Activated CD8-positive, alpha-beta memory T cell treated with anti-CD3 and anti-CD28 coated beads for 48 hours (primary cell): ENCODE measurements at places on chromosomes 5 and 9.

DNA sequence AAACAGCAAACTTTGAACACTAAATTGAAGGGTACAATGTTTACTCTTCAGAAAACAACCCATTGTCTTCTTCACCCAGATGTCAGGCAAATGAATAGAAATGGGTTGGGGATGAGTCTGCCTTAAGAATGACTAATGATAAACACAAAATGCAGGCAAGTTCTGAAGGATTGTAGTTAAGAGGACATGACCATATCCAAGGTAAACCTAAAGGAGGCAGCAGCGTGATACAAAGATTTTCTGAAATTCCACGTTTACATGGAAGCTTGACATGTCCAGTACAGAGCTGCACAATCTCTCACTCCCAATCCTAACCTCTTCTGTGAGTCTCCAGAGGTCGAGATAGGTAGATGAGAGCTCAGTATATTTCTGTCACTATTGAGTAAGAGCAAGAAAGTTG, 1263.2 kb upstream of the CDH6 start:
- DNase-seq, result no peak

GRCh38 chr5:138909734-138910133, 34.6 kb upstream of the LRRTM2 start:
- no peak for DNase-seq

GRCh38 chr9:127098916-127099553, 23.4 kb downstream of the ANGPTL2 start:
- no peak for DNase-seq

DNA sequence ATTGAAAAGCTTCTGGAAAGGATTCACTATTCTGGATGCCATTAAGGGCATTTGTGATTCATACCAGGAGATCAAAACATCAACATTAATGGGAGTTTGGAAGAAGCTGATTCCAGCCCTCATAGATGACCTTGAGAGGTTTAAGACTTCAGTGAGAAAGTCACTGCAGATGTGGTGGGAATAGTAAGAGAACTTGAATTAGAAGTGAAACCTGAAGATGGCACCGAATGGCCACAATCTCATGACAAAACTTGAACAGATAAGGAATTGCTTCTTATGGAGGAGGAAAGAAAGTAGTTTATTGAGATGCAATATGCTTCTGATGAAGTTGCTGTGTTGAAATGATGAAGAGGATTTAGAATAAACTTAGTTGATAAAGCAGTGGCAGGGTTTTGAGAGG, 254.6 kb upstream of the SLC24A2 start:
- DNase-seq, result no peak

DNA sequence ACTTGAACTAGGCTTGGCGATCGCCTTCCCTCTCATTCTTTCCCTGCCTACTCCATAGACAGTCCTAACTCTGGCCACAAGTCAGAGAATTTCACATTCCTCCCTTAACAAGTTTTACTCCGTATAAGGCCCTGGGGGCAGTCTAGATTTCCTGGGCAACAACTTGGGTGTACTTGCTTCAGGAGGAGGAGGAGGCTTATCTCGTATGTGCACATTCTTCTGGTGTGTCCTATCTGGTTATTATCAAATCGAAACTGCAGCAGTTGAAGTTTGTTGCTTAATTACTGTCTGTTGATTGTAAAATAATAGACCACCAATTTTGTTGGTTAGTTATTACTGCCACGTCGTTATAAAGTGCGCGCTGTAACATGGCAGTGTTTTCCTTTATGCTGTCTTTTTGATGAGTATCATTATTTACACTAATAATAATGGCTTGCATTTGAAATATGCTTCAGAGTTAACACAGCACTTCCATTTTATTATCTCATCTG, 42.0 kb downstream of the PIP5K1B start:
- DNase-seq, result no peak

- DNase-seq, result no peak
Measured at GRCh38 chr9:79580055-79580454, 8.3 kb downstream of the TLE4 start.

DNA sequence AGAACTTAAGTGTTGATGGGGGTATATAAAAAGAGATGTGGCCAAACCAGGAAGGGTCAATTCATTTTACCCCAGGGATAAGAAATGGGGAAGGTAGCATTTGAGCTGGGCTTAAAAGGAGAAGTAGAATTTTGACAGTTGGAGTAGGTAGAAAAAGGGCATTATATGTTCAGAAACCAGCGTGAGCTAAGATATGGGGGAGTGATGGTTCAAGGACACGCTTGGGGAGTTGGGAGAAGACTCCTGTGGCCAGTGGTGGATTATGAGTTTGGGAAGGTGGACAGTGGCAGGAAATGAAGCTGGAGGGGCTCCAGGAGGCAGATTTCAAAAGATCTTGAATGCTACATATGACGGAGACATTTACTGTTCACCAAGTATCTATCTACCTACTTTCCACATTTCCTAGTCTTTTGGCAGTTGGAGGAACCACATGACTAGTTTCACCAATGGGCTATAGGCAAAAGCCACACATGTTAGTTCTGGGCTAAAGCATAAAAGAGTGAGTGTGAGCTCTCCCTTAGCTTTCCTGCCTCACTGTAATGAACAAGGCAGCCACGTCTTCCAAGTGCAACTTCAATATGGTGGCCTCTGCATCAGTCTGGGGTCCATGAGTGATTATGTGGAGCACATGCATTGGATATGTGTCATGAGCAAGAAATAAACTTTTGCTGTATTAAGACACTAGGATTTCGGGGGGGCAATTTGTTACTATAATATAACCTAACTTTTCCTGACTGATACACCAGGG, 15.7 kb upstream of the GSN start:
- DNase-seq, result no peak

DNA sequence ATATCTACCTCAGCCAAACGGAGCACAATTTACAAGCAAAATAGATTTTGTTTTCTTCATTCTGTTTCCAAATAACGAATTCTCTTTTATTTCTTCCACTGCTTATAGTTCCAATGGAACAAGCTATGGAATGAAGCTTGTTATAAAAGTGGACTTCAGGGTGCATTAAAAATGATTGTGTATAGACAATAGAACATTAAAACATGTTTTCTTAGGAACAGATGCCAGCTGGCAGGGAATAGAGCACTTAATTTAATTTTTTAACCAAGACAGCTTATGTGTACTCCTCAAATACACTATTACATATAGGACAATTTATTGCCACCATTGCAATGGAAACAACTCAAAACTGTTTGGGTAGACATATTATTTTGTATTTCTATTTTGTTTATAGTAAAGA, 860.1 kb upstream of the TYRP1 start:
- DNase-seq, result no peak

GRCh38 chr5:64637144-64637543, 53.2 kb upstream of the SHISAL2B start:
- no peak for DNase-seq

GRCh38 chr5:172801179-172801671, 30.2 kb upstream of the DUSP1 start:
- DNase-seq, result no peak

DNA sequence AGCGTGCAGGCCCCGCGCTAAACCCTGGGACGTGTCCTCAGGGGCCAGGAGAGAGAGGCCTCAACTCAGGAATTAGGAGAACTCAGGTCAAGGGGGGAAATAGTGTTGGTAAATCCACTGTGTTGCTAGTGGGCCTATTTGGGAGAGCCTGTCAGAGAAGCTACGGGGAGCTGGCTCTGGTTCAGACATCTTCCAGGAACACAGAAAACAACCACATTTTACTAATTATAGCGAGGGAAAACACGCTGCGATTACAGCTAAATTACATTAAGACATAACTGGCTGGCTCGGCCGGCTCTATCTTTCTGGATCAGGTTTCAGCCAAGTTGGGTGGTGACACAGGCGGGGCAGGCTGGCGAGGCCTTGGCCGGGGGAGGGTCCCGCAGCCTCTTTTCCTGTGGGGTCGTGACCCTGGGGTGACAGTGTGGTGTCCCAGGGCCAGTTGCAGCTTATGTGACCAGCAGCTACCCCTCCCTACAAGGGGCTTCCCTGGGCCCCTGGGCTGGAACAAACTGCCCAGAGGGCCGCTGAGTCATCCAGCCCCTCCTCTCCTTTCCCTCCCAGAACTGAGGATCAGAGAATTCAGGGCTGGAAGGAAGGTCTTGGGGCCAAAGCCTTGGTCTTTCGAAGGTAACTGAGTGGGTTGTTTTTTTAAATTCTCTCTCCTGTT, 75.1 kb downstream of the FGF18 start:
- DNase-seq, result no peak

- DNase-seq, result no peak
Measured at GRCh38 chr5:106142116-106142515, 1528.6 kb downstream of the EFNA5 start.

DNA sequence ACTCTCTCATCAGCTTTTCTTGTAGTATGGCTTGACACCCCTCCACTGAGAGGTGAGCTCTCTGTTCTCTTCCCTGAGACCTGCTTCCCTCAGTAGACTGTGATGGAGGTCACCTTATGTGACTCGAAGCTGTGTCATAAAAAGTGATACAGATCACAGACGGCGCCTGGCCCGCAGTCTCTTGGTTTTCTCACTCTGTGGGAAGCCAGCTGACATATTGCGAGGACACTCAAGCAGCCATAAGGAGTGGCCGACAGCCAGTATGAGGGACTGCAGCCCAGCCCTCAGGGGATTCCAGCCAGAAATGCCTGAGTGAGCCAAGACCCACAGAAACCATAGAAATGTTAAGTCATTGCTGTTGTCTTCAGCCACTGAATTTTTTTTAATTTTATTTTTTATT, 38.0 kb downstream of the GADD45G start:
- no peak for DNase-seq

GRCh38 chr5:124088289-124089032, 576.5 kb downstream of the CSNK1G3 start:
- no peak for DNase-seq

DNA sequence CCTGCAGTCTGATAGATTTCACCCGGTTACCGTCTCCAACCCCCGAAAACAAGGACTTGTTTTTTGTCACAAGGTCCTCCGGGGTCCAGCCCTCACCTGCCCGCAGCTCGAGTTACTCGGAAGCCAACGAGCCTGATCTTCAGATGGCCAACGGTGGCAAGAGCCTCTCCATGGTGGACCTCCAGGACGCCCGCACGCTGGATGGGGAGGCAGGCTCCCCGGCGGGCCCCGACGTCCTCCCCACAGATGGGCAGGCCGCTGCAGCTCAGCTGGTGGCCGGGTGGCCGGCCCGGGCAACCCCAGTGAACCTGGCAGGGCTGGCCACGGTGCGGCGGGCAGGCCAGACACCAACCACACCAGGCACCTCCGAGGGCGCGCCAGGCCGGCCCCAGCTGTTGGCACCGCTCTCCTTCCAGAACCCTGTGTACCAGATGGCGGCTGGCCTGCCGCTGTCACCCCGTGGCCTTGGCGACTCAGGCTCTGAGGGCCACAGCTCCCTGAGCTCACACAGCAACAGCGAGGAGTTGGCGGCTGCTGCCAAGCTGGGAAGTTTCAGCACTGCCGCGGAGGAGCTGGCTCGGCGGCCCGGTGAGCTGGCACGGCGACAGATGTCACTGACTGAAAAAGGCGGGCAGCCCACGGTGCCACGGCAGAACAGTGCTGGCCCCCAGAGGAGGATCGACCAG, 121.3 kb downstream of the DAB2IP start:
- no peak for DNase-seq

DNA sequence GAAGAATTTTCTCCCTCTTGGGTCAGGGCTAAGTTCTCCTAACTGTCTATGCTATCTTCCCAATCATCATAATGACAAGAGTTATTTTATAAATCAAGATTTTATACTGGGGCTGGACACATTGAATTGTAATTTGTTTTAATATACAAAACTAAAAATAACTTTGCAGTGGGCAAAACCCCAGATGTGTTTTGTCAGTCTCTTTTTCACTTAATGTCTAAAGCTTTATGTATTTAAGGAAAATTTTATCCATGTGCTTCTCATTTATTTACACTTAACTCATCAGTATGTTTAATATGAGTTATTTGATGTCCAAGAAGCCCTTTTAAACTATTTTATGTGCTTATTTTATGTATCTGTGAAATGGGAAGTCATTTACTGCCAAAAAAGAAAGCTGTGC, 362.8 kb upstream of the ADAMTSL1 start:
- DNase-seq, result no peak

DNA sequence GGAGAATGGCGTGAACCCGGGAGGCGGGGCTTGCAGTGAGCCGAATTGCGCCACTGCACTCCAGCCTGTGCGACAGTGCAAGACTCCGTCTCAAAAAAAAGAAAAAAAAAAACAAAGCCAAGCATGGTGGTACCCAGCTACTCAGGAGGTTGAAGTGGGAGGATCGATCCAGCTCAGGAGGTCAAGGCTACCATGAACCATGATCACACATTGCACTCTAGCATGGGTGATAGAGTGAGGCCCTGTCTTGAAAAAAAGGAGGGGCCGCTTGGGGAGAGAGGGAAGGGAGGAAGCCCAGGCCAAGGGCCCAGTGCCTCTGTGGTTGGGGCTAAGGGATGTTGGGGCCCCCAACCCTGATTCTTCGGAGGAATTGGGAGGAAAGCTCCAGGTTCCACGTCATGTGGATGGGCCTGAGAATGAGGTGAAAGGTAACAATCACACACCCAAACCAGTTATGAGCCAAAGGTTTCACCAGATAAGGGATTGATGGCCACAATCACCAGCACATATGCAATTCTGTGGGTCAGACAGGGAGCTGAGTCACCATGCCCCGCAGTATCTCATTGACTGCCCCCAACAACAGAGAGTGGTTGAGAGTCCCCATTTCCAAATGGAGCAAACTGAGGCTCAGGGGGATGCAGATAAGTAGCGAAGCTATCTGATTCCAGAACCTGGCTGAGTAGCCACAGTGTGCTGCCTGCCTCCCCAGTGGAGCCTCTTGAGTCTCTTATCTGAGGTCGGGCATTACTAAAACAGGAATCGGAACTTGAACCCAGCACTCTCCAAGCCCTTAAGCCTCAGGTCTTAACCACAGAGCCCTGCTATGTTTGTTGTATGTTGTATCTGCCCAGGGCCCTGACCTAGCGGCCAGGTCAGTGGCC, 20.5 kb downstream of the SWI5 start:
- no peak for DNase-seq

GRCh38 chr5:73422164-73422563, 26.4 kb downstream of the FOXD1 start:
- DNase-seq, result no peak

GRCh38 chr9:93308676-93309075, 124.7 kb downstream of the WNK2 start:
- DNase-seq, result no peak

- DNase-seq, result no peak
Measured at GRCh38 chr9:96858018-96858573, 3.8 kb upstream of the ZNF782 start.

- DNase-seq, result no peak
Measured at GRCh38 chr5:36675282-36675681, 68.9 kb downstream of the SLC1A3 start.

- no peak for DNase-seq
Measured at GRCh38 chr5:150118561-150119229, 32.3 kb upstream of the CSF1R start.

DNA sequence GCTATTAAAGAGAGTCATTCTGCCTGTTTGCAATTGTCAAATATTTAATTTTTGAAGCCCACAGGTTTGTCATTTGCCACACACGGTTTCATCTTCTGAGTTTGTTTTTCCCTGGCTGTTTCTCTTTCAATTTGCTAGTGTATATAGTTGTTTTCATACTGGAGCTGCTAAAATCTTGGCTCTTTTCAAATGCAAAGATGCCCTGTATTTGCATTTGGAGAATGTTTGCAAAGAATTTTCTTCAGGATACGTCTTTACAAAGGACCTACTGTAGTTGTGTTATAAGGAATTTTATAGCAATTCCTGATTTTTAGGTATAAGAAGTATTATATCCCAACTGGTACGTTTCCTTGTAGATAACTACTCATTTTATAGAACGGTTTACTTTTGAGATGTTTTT, 48.0 kb downstream of the IZUMO3 start:
- no peak for DNase-seq
